ENCODE measurements at places on chromosomes 3 and 15.

GRCh38 chr3:11072631-11073030, 80.1 kb downstream of the SLC6A1 start:
- DNase-seq = no peak

DNA sequence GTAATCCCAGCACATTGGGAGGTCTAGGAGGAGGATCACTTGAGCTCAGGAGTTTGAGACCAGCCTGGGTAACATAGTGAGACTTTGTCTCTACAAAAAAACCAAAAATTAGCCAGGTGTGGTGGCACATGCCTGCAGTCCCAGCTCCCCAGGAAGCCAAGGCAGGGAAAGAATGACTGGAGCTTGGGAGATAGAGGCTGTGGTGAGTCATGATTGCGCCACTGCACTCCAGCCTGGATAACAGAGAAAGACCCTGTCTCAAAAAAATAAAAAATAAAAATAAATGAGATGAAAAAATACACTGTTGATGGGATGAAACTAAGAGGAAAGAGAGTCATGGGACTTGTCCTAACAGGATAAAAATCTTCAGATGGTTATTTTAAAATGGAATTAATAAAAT, 137.6 kb downstream of the IMPG2 start:
- DNase-seq = no peak

DNA sequence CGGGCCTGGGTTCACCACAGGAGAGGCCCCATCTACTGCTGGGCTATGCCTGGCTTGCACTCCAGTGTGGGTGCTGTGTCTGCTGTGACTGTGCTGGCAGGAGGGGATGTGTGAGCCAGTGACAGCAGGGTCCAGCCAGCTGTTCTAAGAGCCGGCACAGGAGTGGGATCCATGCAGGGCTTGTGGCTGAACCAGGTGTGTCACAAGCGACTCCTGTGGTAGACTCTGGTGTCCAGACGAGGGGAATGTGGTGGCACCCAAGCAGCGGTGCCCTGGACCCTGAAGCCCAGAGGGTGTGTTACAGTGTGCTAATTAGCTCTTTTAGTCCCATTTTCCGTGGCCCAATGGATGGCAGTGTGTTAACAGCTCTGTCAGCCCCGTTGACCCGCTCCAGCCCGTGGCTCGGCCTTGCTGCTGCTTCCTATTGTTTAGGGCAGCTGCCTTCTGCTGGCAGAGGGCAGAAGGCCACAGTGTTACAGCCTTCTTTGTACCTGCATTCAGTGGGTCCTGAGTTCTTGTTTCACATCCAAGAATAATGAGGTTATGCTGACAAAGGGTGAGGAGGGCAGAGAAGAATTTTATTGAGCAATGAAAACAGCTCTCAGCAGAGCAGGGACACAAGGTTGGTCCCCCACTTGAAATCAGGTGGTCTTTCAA, 78.5 kb upstream of the RNU6-1 start:
- no peak for DNase-seq

- DNase-seq = no peak
Measured at GRCh38 chr3:25654576-25654975, 10.1 kb downstream of the TOP2B start.

DNA sequence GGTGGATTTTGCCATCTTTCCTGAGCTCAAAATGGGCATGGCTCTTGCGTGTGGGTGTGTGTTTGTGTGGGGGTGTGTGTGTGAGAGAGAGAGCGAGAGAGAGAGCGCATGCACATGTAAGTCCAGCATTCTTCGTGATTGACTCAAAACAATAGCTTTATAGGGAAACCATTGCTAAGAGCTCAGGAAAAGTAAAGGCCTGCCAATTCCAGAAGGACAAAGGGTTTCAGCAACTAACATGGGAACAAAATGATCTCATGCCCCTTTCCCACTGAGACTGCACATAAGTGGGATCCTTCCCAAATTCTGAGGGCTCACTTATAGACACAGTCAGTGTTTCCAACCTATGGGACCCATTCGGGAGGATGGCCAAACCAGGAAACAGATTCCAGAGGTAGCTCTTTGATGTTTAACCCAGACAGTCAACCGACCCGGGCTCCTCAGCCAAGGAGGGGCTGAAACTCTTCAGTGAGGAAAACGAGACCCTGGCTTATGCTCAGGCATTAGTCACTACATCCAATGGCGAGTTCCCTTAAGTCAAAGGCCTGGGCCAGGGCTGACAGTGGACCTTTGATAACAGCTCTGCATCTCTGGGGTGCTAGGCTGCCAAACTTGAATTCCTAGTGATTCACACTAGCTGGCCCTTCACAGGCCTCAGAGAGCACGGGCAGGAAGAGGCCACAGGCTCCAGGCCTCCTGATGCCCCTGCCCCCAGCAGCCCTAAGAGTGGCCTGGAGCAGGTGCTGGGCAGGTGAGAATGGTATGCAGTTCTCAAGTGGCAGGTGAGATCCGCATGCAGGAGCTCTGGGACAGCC, 305.0 kb upstream of the C2CD4B start:
- no peak for DNase-seq

Measured in KBM-7 (cell line).